Activated CD8-positive, alpha-beta T cell treated with anti-CD3 and anti-CD28 coated beads, Interleukin-2, amount 10 ng/mL, durations not matched to agents 7 days and 5 days (primary cell): ENCODE measurements at places on chromosomes 11 and 22. TPM values are rescaled to one million over a fixed set of nuclear protein-coding genes. Genes with fewer than 3 reads are reported as not detected.

Gene TSSK2
- not detected for total RNA-seq

- no peak for DNase-seq
Measured at GRCh38 chr11:37657645-37658044, 1059.6 kb upstream of the RAG2 start.

Gene MRGPRE
- total RNA-seq: not detected

Gene CCDC81
- total RNA-seq: 0.42 TPM

DNA sequence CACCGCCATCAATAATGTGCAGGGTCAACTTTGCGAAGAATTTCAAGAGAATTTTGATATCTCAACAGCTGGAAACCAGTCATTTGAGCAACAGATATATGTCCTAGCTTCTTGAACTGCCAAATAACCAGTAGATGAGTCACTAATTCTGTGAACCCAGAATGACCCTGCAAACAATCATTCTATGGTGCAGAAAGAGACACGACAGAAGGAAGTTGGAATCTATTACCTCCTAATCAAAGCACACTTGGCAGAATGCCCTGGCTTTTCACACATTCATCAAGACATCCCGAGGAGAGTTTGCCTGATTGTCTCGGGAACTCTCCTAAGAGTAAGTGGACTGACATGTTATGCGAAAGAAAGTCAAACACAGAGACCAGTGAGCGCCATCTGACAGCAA lies 621.1 kb downstream of the OPCML start:
- no peak for DNase-seq

DNA sequence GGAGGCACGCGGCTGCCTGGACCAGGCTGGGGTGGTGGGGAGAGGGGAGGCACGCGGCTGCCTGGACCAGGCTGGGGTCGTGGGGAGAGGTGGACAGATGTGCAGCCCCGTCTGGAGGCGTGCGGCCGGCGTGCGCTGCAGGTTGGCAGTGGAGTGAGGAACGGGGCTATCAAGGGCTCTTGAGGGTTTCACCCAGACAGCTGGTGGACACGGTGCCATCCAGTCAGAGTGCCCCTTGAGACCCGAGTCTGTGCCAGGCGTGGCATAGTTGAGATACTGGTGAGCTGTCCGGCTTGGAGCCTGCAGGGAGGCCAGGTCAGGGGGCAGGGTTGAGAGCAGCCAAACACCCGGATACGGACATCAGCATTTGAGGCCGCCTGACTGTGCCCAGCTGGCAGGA lies 1.5 kb upstream of the GRAMD4 start:
- no peak for DNase-seq

Gene MMP12
- total RNA-seq: not detected

Gene OR52E8
- not detected for total RNA-seq

Gene NRGN
- total RNA-seq: 5.7 TPM
